Left renal pelvis (tissue), 4 donors: ENCODE measurements at places on chromosomes 6 and 20. TPM values are rescaled to one million over a fixed set of nuclear protein-coding genes. Genes with fewer than 3 reads are reported as not detected.

Gene PKIB
- polyA plus RNA-seq: 0.81 TPM

- DNase-seq: no peak
These were observed 3.1 kb downstream of the RAMACL start for GRCh38 chr6:166583230-166583965.

GRCh38 chr20:19974630-19975435 is 42.3 kb upstream of the NAA20 start:
- peak; percentile 64 for DNase-seq

GRCh38 chr20:23046431-23046830 is 3.0 kb downstream of the THBD start:
- DNase-seq: no peak

GRCh38 chr20:12077875-12078274 is 160.2 kb downstream of the BTBD3 start:
- DNase-seq: no peak
